HCT116 (cell line): ENCODE measurements at places on chromosomes 12 and 14. TPM values are rescaled to one million over a fixed set of nuclear protein-coding genes. Genes with fewer than 3 reads are reported as not detected.
A peak's percentile ranks its signal among the peaks of the same experiment; 100 is the strongest.

The MGP gene
- total RNA-seq, result 1.3 TPM

The TAS2R14 gene
- total RNA-seq, result 1.9 TPM

The C12orf54 gene
- total RNA-seq, result not detected

The CABP1 gene
- 0.84 TPM for total RNA-seq

The CLEC4A gene
- total RNA-seq, result 0.69 TPM

The RPGRIP1 gene
- not detected for total RNA-seq

The PLCZ1 gene
- total RNA-seq, result not detected

GRCh38 chr12:53287741-53288216 is 7.6 kb upstream of the PFDN5 start:
- no peaks in the 10 kb centered on the region for H3K4me1 ChIP-seq
- H3K27ac ChIP-seq, result no peak overlapping the region
- DNase-seq, result no peak
- no peaks in the 10 kb centered on the region for H3K27me3 ChIP-seq
- peaks cover 41% of the 10 kb centered on the region for H3K36me3 ChIP-seq

DNA sequence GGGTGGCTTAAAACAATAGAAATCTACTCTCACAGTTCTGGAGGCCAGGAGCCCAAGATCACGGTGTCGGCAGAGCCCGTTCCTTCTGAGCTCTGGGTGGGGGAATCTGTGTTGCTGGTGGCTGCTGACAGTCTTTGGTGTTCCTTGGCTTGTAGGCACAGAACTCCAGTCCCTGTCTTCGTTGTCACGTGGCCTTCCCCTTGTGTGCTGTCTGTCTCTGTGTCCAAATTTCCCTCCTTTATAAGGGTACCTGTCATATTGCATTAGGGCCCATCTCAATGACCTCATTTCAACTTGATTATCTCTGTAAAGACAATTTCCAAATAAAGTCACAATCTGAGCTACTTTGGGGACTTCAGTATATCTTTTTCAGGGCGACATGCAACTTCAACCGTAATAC is 81.6 kb downstream of the CCDC92 start:
- no peak overlapping the region for H3K27ac ChIP-seq
- H3K4me3 ChIP-seq, result no peak overlapping the region
- DNase-seq, result no peak
- H3K27me3 ChIP-seq, result no peaks in the 10 kb centered on the region

DNA sequence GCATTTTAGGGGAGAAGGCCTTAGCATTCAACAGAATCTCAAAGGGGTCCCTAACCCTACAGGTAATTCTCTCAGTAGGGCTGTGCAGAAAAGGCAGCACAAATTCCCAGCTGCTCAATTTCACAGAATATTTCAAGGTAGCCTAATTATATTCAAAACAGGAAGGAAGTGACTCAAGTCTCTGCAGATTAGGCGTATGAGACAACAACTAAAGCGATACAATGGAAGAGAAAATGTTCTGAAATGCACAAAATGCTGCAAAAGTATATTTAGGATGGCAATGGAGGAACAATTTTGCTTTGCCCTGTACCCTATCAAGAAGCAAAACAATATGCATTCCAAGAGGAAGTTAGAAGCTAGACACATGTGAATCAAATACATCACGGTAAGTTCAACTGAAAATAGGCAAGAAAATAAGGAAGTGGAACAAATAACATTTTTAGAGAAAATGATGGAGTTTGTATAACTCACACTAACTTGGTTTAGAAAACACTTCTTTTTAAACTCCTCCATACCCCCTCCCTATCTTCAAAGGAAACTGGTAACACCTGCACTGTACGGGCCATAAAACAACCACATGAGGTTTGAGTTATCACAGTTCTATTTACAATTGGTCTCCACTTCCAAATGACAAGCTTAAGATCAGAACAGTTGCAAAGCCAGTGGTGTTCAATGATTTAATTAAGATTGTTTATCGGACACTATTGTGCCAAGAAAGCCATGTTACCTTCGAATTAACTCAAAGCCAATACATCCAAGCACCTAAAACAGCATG is 1.6 kb downstream of the GIT2 start:
- no peak for DNase-seq
- no peak overlapping the region for H3K4me3 ChIP-seq
- no peaks in the 10 kb centered on the region for H3K27me3 ChIP-seq
- no peak overlapping the region for H3K27ac ChIP-seq
- 0 out of 2 replicates have a peak, but pooled peaks cover 2% of the 10 kb centered on the region for H3K36me3 ChIP-seq

- H3K36me3 ChIP-seq, result no peaks in the 10 kb centered on the region
- DNase-seq, result no peak
- no peaks in the 10 kb centered on the region for H3K4me1 ChIP-seq
- no peaks in the 10 kb centered on the region for H3K27me3 ChIP-seq
- H3K27ac ChIP-seq, result no peak overlapping the region
Observed at GRCh38 chr12:43294916-43295315, 257.1 kb downstream of the ADAMTS20 start.

DNA sequence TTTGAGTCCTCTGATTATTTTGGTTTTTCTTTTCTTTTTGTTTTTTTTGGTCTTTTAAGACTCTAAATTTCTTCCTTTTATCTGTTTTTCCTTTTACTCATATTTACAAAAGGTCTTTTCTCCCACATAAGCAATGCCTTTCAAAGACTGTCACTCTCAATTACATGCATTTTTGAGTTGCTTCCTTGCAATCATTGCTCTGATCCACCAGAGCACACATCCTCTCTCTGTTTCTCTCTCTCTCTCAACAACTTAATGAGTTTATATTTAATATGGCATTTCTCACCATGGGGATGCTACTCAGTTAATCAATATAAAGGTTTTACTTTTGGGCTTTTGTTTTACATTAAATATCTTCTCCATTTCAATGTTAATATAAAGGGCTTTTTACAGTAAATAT is 62.7 kb upstream of the OR10AD1 start:
- DNase-seq, result no peak
- H3K27me3 ChIP-seq, result no peaks in the 10 kb centered on the region
- H3K4me1 ChIP-seq, result no peaks in the 10 kb centered on the region
- no peaks in the 10 kb centered on the region for H3K36me3 ChIP-seq
- no peak overlapping the region for H3K4me3 ChIP-seq

GRCh38 chr12:75404231-75404630 is 13.3 kb downstream of the GLIPR1L2 start:
- H3K27me3 ChIP-seq, result no peaks in the 10 kb centered on the region
- H3K27ac ChIP-seq, result no peak overlapping the region
- H3K36me3 ChIP-seq, result no peaks in the 10 kb centered on the region
- no peak for DNase-seq
- H3K4me3 ChIP-seq, result no peak overlapping the region

- H3K4me1 ChIP-seq, result peaks cover 4% of the 10 kb centered on the region; the same call in 1 of the 2 replicates
- H3K4me3 ChIP-seq, result no peak overlapping the region
- H3K27ac ChIP-seq, result no peak overlapping the region
Observed at GRCh38 chr12:124485371-124485770, 82.0 kb downstream of the NCOR2 start.

DNA sequence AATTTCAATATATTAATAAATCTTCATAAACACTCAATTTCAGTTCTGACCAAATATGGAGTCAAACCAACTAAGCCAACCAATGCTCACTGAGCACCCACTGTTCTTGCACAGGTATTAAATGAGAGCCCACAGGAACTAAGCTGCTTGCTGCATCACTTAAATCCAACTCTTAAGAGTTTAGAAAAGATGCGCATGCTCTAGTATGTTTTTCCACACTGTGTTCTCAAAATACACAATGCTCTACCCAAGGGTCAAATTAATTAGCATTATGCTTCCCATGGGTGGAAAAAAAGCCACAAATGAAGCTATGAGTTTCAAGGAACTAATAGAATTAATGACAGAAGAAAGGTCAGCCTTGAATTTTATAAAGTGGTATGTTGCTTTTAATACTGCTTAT is 3.7 kb upstream of the GPHB5 start:
- no peaks in the 10 kb centered on the region for H3K36me3 ChIP-seq
- no peak overlapping the region for H3K27ac ChIP-seq
- H3K27me3 ChIP-seq, result peaks cover 27% of the 10 kb centered on the region
- DNase-seq, result no peak
- no peak overlapping the region for H3K4me3 ChIP-seq
- no peaks in the 10 kb centered on the region for H3K4me1 ChIP-seq

- H3K4me3 ChIP-seq, result no peak overlapping the region
- no peak for DNase-seq
- no peaks in the 10 kb centered on the region for H3K4me1 ChIP-seq
Observed at GRCh38 chr14:100788517-100788916, 37.4 kb upstream of the MEG3 start.

DNA sequence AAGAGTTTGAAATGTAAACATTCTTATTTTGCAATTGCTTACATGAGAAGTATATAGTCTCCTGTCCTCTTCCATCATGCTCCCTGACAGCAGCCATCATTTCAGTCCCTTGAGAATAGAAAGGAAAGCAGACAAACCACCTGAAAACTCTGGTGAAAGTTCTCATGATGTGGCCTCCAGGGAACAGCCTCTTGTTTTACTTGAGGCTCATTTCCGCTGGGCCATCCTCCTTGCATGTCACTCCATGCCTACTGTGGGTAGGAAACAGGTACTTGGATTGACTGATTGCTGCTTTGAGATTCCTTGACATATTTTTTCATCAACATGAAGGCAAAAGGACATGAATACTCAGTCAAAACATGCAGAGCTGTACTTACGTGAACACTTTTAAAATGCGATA is 6.0 kb downstream of the SYT1 start:
- no peak for DNase-seq
- no peaks in the 10 kb centered on the region for H3K27me3 ChIP-seq
- peak overlapping the region; percentile 20; the same call in 1 of the 2 replicates for H3K27ac ChIP-seq
- H3K4me3 ChIP-seq, result no peak overlapping the region
- peaks cover 7% of the 10 kb centered on the region; the same call in 1 of the 2 replicates for H3K4me1 ChIP-seq

DNA sequence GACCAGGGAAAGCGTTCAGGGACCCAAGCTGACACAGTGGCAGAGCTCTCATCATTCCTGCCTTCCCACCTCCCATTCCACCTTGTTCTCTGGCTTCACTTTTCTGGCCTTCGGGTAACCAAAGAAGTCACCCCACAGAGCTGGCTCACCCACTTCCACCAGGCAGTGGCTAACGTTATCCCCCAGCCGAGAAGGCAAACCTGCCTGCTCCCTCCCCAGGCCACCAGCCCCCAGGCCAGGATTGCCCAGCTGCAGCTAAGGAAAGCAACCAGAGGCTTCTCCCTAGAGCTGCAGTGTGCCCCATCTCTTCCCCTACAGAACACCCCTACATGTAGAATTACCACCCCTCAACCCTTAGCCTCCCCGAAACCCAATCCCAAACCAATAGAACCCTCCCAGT is 22.2 kb downstream of the CCDC88C start:
- H3K36me3 ChIP-seq, result no peaks in the 10 kb centered on the region
- H3K27ac ChIP-seq, result no peak overlapping the region
- H3K27me3 ChIP-seq, result no peaks in the 10 kb centered on the region
- DNase-seq, result no peak
- H3K4me1 ChIP-seq, result no peaks in the 10 kb centered on the region

- H3K27ac ChIP-seq, result no peak overlapping the region
- no peaks in the 10 kb centered on the region for H3K27me3 ChIP-seq
- DNase-seq, result no peak
- H3K4me1 ChIP-seq, result no peaks in the 10 kb centered on the region
Observed at GRCh38 chr12:64395739-64396138, 5.2 kb upstream of the C12orf56 start.

DNA sequence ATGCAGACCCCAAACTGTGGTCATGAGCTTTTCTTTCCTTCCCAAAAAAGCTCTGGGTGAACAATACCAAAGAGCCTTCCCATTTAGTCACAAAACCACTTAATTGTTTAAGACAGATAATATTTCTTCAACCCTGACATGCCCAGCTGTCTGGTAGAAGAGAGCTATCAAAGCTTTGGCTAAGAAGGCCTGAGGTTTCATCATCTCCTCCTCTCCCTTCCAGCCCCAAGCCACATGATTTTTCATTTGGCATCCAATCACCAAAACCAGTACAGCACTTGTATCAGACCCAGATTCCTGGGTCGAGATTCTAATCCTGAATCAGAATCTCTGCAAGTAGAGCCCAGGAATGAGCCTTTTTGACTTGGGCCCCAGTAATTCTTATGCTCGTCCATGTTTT is 199.6 kb upstream of the TMEM260 start:
- no peak for DNase-seq
- H3K27ac ChIP-seq, result no peak overlapping the region
- no peaks in the 10 kb centered on the region; the same call in 1 of the 2 replicates for H3K27me3 ChIP-seq
- no peak overlapping the region for H3K4me3 ChIP-seq
- H3K4me1 ChIP-seq, result no peaks in the 10 kb centered on the region
- no peaks in the 10 kb centered on the region for H3K36me3 ChIP-seq

GRCh38 chr12:90226211-90226610 is 517.6 kb upstream of the ATP2B1 start:
- no peaks in the 10 kb centered on the region for H3K4me1 ChIP-seq
- no peak overlapping the region for H3K4me3 ChIP-seq
- H3K27ac ChIP-seq, result no peak overlapping the region
- H3K36me3 ChIP-seq, result no peaks in the 10 kb centered on the region
- no peak for DNase-seq

- peak overlapping the region; percentile 75 for H3K4me3 ChIP-seq
- no peak for DNase-seq
- no peaks in the 10 kb centered on the region for H3K27me3 ChIP-seq
- peak overlapping the region; percentile 62 for H3K27ac ChIP-seq
Observed at GRCh38 chr12:750366-751191, 1.8 kb upstream of the WNK1 start.

- no peak overlapping the region for H3K4me3 ChIP-seq
- H3K27me3 ChIP-seq, result no peaks in the 10 kb centered on the region
- no peaks in the 10 kb centered on the region for H3K36me3 ChIP-seq
- no peaks in the 10 kb centered on the region for H3K4me1 ChIP-seq
Observed at GRCh38 chr14:94675036-94675435, 62.8 kb downstream of the SERPINA3 start.

- no peaks in the 10 kb centered on the region for H3K27me3 ChIP-seq
- DNase-seq, result no peak
- no peaks in the 10 kb centered on the region for H3K4me1 ChIP-seq
- no peaks in the 10 kb centered on the region for H3K36me3 ChIP-seq
Observed at GRCh38 chr14:92774572-92774971, 19.5 kb upstream of the GOLGA5 start.

DNA sequence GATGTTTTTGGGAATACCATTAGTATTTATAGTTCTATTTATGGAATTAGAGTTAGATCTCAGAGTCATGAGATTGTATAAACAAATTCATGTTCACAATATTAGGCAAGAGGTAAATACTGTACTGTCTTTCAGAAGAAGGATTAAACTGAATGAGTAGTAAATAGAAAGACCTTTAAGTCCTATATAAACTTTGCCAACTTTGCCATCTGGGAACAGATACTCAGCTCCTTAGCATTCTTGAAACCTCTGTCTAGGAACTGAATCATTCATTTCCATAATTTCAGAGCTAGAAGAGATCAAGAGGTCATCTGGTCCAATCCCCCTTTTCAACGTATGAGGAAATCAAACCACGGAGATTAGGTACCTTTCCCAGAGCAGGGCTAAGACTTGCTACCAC is 141.1 kb downstream of the CAND1 start:
- H3K4me1 ChIP-seq, result no peaks in the 10 kb centered on the region
- H3K36me3 ChIP-seq, result no peaks in the 10 kb centered on the region
- H3K27me3 ChIP-seq, result no peaks in the 10 kb centered on the region
- no peak overlapping the region for H3K4me3 ChIP-seq
- no peak overlapping the region for H3K27ac ChIP-seq

- peak overlapping the region; percentile 89 for H3K4me3 ChIP-seq
- H3K36me3 ChIP-seq, result peaks cover 10% of the 10 kb centered on the region
- no peaks in the 10 kb centered on the region for H3K27me3 ChIP-seq
- peak overlapping the region; percentile 95 for H3K27ac ChIP-seq
Observed at GRCh38 chr12:113184098-113184899, 979 bp downstream of the DDX54 start.

GRCh38 chr12:114397978-114398881 is 7.7 kb downstream of the TBX5 start:
- H3K36me3 ChIP-seq, result no peaks in the 10 kb centered on the region
- no peak overlapping the region for H3K27ac ChIP-seq
- no peak overlapping the region for H3K4me3 ChIP-seq
- peaks cover 25% of the 10 kb centered on the region; the same call in 1 of the 2 replicates for H3K27me3 ChIP-seq

GRCh38 chr12:128008341-128008740 is 258.6 kb upstream of the TMEM132C start:
- H3K36me3 ChIP-seq, result no peaks in the 10 kb centered on the region
- H3K4me3 ChIP-seq, result no peak overlapping the region
- H3K27ac ChIP-seq, result no peak overlapping the region
- H3K27me3 ChIP-seq, result no peaks in the 10 kb centered on the region
- H3K4me1 ChIP-seq, result no peaks in the 10 kb centered on the region
